ENCODE measurements at places on chromosomes 3 and 15. TPM values are rescaled to one million over a fixed set of nuclear protein-coding genes. Genes with fewer than 3 reads are reported as not detected.

DNA sequence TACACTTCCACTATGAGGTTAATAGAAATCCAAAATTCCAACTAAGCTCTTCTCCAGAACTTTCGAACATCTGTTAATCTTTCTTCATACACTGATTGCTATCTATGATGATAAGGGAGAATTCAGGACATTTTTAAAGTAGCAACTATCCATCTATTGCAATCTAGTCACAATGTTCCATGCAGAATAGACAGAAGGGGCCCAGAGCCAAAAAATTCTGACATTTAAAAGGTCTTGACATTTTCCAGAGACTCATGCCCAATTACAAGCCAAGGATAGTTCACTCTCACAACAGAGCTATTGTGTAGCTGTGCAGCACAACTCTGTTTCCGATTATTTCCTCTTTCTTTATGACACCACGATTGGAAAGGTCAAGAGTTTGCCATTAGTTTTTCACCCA, 999.7 kb upstream of the ALCAM start:
- H3K36me3 ChIP-seq: no peaks in the 10 kb centered on the region
- no peak for DNase-seq
- H3K27ac ChIP-seq: no peak overlapping the region
- H3K27me3 ChIP-seq: no peaks in the 10 kb centered on the region

DNA sequence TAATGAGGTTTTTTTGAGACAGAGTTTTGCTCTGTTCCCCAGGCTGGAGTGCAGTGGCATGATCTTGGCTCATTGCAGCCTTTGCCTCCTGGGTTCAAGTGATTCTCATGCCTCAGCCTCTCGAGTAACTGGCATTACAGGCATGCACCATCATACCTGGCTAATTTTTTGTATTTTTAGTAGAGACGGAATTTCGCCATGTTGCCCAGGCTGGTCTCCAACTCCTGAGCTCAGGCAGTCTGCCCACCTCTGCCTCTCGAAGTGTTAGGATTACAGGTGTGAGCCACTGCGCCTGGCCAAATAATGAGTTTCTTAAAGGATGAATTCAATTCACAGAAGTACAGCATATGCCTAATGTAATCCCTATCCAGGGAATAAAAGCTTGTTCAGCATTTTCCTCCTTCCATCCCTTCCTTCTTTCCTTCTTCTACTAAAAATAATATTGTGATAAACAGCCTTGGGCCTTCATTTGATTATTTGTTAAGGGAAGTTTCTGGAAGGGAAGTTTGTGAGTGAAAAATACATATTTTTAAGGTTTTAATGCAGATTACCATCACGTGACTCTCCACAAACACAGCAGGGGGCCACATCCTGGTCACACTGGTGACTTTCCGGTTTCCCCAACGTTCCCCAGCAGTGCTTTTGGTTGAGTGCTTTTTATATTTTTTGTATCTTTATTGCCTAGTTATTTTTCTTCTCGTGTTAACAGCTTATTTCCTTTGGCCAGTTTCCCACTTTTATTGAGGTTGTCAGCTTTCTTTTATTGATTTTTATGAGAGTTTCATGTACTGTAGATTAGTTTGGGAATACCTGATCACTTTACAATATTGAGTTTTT, 116.8 kb downstream of the USP13 start:
- H3K4me1 ChIP-seq: no peaks in the 10 kb centered on the region
- H3K27ac ChIP-seq: no peak overlapping the region
- no peak overlapping the region for H3K4me3 ChIP-seq
- H3K36me3 ChIP-seq: peaks cover 43% of the 10 kb centered on the region
- no peak for DNase-seq

- H3K4me1 ChIP-seq: no peaks in the 10 kb centered on the region
- no peak overlapping the region for H3K27ac ChIP-seq
- DNase-seq: no peak
- H3K36me3 ChIP-seq: no peaks in the 10 kb centered on the region
- H3K27me3 ChIP-seq: no peaks in the 10 kb centered on the region
- H3K4me3 ChIP-seq: no peak overlapping the region
Measured at GRCh38 chr3:80526153-80526552, 758.4 kb upstream of the ROBO1 start.

DNA sequence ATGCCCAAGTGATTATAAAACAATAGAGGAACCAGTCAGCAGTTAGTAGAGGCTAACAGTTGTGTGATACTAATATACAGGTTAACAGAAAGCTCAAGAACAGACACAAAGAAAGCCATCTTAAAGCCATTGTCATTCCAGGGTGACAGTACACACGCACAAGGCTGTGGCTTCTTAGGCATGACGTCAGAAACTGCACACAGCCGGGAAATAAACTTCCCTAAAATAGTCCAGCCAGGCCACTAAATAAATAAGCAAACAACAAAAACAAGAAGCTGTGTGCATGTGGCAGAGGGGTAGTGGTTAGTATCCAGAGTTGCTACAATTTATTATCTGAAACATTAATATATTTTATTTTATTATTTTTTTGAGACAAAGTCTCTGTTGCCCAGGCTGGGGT, 49.8 kb downstream of the PPCDC start:
- H3K27me3 ChIP-seq: peaks cover 19% of the 10 kb centered on the region
- H3K36me3 ChIP-seq: peaks cover 6% of the 10 kb centered on the region
- DNase-seq: no peak
- no peak overlapping the region for H3K27ac ChIP-seq
- no peak overlapping the region for H3K4me3 ChIP-seq
- H3K4me1 ChIP-seq: peaks cover 13% of the 10 kb centered on the region

DNA sequence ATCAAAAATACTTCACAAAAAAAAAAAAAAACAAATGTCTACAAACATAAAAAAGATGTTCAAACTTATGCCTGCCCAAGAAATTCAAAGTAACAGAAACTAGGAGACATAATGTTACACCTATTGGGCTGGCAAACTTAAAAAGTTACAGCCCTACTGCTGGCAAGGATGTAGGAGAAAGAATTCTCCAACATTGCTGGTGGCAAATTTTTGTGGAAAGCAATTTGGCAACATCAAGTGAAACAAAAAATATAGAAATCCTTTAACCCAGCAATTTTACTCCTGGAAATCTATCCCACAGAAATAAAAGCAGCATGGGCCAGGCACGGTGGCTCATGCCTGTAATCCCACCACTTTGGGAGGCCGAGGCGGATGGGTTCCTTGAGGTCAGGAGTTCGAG, 73.2 kb downstream of the STAG1 start:
- H3K4me1 ChIP-seq: peaks cover 31% of the 10 kb centered on the region
- DNase-seq: no peak
- no peak overlapping the region for H3K27ac ChIP-seq

GRCh38 chr3:45927881-45928280, 15.4 kb upstream of the CXCR6 start:
- no peak for DNase-seq
- peaks cover 50% of the 10 kb centered on the region for H3K36me3 ChIP-seq
- H3K27ac ChIP-seq: no peak overlapping the region
- no peaks in the 10 kb centered on the region for H3K4me1 ChIP-seq

- DNase-seq: no peak
- peaks cover 5% of the 10 kb centered on the region for H3K4me1 ChIP-seq
- H3K36me3 ChIP-seq: no peaks in the 10 kb centered on the region
- H3K27ac ChIP-seq: no peak overlapping the region
Measured at GRCh38 chr3:8303466-8303865, 198.2 kb upstream of the LMCD1 start.

GRCh38 chr15:56586206-56586605, 121.3 kb upstream of the MNS1 start:
- H3K27ac ChIP-seq: no peak overlapping the region
- H3K36me3 ChIP-seq: peaks cover 2% of the 10 kb centered on the region
- H3K4me1 ChIP-seq: no peaks in the 10 kb centered on the region
- H3K27me3 ChIP-seq: peaks cover 3% of the 10 kb centered on the region

DNA sequence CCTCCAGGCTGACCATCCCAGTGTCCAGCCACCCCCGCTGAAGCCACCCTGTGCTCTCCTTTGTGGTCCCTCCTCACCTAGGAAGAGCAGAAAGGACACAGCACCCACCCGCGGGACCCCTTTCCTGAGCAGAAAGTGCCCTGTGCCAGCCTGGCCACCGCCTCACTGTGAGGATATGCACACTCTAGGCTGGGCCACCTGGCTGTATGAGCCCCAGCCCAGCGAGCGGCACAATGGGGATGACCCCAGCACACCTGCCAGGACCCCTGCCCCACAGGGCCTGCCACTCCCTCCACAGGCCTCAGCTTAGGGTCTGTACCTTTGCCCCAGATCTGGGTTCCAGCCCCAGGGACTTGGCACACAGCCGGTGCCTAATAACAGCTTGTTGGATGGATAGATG, 47.9 kb upstream of the FURIN start:
- peaks cover 3% of the 10 kb centered on the region for H3K36me3 ChIP-seq
- H3K27me3 ChIP-seq: no peaks in the 10 kb centered on the region
- no peak for DNase-seq
- H3K4me1 ChIP-seq: peaks cover 9% of the 10 kb centered on the region
- peak overlapping the region; percentile 46 for H3K27ac ChIP-seq

GOLGA6D gene
- total RNA-seq: not detected

Data from activated naive CD4-positive, alpha-beta T cell treated with anti-CD3 and anti-CD28 coated beads for 36 hours (primary cell).